NCI-H1436 treated with DMSO at 0.1 percent for 48 hours (cell line): ENCODE measurements at places on chromosomes 16 and 17.

- no peak for DNase-seq
Observed at GRCh38 chr17:51133365-51133764, 12.7 kb upstream of the SPAG9 start.

DNA sequence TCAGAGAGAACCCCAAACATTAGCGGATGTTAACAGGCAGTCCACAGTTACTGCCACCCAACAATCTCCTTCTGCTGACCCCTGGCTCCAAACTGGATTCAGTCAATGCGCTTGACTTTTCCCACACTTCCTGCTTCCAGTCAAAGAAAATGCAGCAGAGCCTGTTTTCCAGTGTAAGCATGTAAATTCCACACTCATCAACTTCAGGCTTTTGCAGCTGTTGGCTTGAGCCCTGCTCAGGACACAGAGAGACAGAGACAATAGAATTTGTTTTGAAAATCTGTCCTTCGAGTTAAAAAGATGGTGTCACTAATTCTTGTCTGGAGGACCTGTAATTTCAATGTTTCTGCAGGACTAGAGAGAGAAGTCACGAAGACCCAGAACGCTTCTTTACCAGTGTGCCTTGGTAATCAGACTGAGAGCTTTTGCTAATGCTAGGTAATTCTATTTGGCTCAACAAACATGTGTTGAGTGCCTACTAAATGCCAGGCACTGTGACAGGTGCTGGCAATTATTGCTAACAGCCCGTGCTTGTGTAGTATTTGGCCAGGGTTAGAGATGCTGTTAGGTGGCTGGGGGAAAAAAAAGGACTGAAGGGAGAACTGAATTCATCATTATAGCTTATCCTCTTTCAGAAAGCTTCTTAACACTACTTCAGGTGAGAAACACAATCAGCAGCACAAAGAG lies 32.5 kb downstream of the HOXB1 start:
- DNase-seq: peak; percentile 99

DNA sequence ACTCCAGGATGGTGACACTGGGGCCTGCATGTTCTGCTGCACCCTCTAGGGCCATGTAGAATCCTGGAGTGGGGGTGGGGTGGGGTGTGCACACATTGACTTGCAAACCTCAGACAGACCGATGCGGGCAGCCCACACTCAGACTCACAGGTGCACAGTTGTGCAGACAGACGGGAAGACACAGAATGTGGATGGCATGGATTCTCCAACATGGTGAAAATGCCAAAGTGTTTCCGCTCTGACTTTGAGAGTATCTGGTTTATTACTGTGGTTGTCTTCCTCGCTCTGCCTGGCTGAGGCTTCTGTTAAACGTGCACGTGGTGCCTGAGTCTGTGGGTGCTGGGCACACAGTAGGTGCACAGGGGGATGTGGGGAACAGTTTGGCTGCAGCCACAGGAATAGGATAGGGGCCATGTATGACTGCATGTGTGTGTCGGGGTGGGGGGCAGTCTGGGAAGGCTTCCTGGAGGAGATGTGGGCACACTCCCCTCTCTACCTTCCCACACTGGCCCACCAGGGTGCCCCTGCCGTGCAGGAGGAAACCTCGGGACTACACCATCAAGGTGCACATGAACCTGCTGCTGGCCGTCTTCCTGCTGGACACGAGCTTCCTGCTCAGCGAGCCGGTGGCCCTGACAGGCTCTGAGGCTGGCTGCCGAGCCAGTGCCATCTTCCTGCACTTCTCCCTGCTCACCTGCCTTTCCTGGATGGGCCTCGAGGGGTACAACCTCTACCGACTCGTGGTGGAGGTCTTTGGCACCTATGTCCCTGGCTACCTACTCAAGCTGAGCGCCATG lies 9.0 kb upstream of the ADGRG3 start:
- no peak for DNase-seq

- DNase-seq: no peak
Observed at GRCh38 chr16:7646821-7647500, 314.3 kb downstream of the RBFOX1 start.

- DNase-seq: no peak
Observed at GRCh38 chr16:82150549-82150948, 19.5 kb downstream of the MPHOSPH6 start.

GRCh38 chr17:68248199-68248825 lies 469 bp downstream of the AMZ2 start:
- DNase-seq: no peak

- no peak for DNase-seq
Observed at GRCh38 chr16:56109994-56110393, 81.3 kb upstream of the GNAO1 start.

DNA sequence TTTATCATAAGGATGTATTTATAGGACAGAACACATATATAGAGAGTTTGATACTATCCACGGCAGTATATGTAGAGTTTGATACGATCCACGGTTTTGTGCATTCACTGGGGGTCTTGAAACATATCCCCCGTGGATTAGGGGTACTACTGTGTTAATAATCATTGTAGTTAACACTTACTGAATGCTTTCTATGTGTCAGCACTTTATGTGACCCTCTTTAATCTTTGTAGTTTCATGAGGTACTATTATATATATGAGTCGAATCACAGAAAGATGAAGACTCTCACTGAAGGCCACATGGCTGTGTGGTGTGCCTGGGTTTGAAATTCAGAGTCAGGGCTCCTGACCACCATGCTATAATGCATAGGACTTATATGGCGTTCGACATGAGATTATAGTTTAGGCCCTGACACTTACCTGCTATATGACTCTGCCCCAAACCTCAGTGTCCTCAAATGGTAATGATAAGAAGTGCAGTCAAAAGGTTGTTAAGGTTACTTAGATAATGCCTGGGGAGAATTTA lies 4.3 kb upstream of the HEATR6 start:
- DNase-seq: no peak
